ENCODE measurements at places on chromosomes 6 and 20. TPM values are rescaled to one million over a fixed set of nuclear protein-coding genes. Genes with fewer than 3 reads are reported as not detected.
A peak's percentile ranks its signal among the peaks of the same experiment; 100 is the strongest.

DNA sequence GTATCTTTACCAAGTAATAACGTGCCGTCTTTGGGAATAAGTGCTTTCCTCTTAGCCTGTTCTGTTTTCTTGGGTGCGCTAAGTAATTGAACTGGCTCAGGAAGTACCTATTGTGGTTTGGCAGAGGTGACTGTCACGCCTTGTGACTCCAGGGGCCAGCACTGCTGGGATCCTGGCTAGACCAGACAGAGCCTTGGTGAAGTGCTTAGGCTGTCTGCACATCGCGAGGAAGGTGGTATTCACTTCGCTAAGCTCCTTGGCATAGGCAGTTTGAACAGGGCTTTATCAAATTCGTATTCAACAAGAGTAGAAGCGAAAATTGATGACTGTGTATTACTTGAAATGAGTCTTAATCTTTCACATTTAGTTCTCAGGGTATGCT is 17.6 kb downstream of the PRDM1 start:
- DNase-seq = no peak

The PGBD1 gene
- 4.0 TPM for polyA plus RNA-seq

DNA sequence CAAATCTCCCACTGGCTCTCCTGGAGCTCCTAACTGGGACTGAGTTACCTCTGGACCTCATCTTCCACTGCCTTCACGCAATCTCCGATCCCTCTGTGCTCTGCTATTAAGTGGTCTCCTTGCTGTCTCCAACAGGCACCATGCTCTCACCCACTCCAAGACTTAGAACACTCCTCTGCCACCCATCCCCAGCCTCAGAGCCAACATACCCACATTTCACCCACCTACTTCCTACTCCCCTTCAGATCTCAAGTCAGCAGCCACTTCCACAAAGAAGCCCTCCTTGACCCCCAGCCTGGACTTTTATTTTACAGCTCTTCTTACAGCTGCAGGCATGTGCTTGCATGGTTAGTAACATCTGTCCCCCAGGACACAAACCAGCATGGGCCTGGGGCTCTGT is 29.6 kb upstream of the NOL4L start:
- DNase-seq = no peak

DNA sequence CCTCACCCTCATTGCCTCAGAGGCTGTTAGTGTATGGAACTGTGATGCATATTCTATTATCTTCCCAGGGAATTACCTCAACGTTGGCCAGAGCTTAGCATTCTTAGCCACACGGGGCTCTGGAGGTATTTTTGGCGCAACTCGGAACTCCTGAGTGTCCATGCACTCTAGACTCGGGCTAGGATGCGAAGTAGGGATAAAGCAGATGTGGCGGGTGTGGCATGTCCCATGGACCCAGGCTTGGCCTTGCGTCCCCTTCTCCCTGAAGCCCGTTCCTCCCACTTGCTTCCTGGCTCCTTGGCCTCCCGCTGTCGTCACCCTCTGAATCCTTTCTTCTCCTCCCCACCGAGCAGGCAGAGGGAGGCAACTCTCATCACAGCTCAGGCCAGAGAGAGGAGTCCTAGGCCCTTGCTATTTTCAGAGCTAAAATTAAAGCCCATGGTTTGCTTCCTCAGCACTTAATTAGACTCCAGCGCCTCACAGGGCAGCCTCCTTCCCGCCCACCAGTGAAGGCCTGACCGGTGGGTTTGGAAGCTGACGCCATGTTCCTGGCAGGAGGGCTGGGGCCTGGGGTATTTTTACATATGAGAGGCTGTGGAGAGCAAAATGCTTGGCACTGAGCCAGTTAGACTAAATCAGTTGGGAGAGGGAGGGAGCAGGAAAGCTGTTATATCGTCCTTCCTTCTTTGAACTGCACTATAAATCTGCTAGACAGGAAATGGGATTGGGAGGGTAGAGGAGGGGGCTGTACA is 138.7 kb downstream of the FOXO3 start:
- no peak for DNase-seq

The SLC22A3 gene
- not detected for polyA plus RNA-seq

GRCh38 chr6:26205625-26206574 is 118.7 kb downstream of the HFE start:
- no peak for DNase-seq

The WFDC5 gene
- not detected for polyA plus RNA-seq

GRCh38 chr20:9353180-9353915 is 161.0 kb upstream of the LAMP5 start:
- DNase-seq = no peak

DNA sequence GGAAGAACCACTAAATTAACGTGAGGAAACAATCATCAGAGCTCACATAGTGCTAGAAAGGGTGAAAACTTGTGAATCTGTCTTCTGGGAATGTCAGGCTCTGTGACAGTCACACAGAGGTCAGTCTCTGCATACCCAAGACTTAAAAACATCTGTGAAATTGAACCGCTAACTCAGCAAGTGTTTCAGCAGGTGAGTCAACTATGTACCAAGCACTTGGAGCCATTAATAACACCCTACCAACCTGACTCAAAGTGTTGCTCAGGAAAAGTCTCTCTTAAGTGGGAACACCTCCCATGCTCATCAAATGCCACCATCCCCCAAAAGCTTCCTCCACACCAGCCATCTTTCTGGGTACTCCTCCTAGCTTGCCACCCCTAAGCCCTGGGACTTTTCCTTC is 92.3 kb upstream of the CARMIL1 start:
- DNase-seq = no peak

GRCh38 chr20:2022163-2022562 is 28.3 kb upstream of the PDYN start:
- no peak for DNase-seq

The SIRPD gene
- 0.74 TPM for polyA plus RNA-seq

- no peak for DNase-seq
Observed at GRCh38 chr6:99362678-99363268, 13.3 kb upstream of the FAXC start.

The HSD17B8 gene
- polyA plus RNA-seq = 54.3 TPM

- no peak for DNase-seq
Observed at GRCh38 chr6:166997348-166997747, 1.8 kb upstream of the CEP43 start.

- no peak for DNase-seq
Observed at GRCh38 chr20:47676912-47677634, 108.2 kb downstream of the SULF2 start.

- no peak for DNase-seq
Observed at GRCh38 chr20:5181958-5182357, 55.1 kb downstream of the CDS2 start.

DNA sequence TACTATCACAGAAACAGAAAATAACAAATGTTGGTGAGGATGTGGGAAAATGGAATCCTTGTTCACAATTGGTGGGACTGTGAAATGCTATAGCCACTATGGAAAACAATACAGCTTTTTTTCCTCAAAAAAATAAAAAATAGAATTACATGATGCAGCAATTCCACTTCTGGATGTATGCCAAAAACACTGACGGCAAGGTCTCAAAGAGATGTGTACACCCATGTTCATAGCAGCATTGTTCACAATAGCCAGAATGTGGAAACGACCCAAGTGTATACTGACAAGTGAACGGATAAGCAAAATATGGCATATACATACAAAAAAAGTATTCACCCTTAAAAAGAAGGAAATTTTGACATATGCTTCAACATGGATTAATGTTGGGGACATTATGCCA is 213.4 kb downstream of the KHDC1L start:
- DNase-seq = no peak

The GLO1 gene
- 221 TPM for polyA plus RNA-seq

DNA sequence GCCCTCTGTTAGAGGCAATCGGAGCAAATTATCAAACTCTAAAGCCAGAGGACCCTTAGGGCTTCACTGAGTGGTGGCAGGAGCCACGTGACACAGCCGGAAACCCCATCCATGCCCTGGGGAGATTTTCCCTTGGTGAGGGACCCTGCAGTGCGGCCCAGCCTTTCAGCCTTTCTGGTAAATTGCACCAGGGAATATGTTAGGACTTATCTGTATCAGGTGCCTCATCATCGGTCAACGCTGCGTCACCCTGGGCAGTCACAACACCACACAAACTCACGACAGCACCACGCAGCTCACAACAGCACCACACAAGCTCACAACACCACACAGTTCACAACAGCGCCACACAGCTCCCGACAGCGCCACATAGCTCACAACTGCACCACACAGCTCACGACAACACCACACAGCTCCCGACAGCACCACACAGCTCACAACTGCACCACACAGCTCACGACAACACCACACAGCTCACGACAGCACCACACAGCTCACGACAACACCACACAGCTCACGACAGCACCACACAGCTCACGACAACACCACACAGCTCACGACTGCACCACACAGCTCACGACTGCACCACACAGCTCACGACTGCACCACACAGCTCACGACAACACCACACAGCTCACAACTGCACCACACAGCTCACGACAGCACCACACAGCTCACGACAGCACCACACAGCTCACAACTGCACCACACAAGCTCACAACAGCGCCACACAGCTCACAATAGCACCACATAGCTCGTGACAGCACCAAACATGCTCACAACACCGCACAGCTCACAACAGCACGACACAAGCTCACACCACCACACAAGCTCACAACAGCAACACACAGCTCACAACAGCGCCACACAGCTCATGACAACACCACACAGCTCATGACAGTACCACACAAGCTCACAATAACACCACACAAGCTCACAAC is 199.0 kb downstream of the DLL1 start:
- no peak for DNase-seq

- no peak for DNase-seq
Observed at GRCh38 chr6:56860475-56860874, 94.4 kb upstream of the BEND6 start.

- no peak for DNase-seq
Observed at GRCh38 chr20:4366076-4366475, 350.7 kb upstream of the RNF24 start.

DNA sequence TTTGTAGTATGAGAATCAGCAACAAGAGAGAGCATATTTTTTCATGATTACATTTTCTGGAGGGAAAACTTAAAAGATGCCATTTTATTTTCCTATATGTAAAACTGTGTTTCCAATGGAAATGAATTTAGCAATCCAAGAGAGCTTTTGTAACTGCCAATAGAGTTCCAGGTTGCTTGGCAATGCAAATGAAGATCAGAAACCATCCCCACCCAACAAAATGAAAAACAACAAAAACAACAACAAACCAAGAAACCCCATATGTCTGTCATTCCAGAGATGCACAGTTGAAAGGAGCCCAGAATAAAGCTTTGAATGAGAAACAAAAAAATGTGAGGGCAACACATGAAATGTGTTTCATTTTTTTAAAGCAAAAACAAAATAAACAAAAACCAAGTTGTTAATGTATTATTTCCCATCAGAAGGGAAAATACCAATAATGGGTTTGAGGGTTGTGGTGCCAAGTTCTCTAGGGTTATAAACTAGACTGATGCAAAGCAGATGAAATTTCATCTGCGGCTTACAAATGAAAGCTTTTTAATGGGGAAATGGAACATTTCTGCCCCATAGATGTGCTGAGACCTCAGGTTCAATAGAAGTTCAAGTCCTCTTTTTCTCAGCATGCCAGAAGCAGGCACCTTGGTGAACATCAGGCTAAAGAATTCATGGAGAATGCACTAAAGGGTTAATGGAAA is 121.5 kb upstream of the MCHR2 start:
- DNase-seq = no peak

GRCh38 chr6:27545271-27546046 is 72.6 kb upstream of the ZNF184 start:
- DNase-seq = peak; percentile 68

The OXT gene
- not detected for polyA plus RNA-seq

GRCh38 chr6:137016356-137016755 is 28.4 kb downstream of the IL20RA start:
- no peak for DNase-seq
